ENCODE measurements at places on chromosomes 4 and X. TPM values are rescaled to one million over a fixed set of nuclear protein-coding genes. Genes with fewer than 3 reads are reported as not detected.

Gene RS1
- not detected for total RNA-seq

Gene ADGRG2
- 0.58 TPM for total RNA-seq

Gene CCKAR
- not detected for total RNA-seq

Gene CT45A3
- not detected for total RNA-seq

Gene CXCL1
- not detected for total RNA-seq

Gene TSPAN6
- 53.5 TPM for total RNA-seq

Gene FMR1NB
- not detected for total RNA-seq

Gene TNMD
- not detected for total RNA-seq

Gene IQSEC2
- 11.9 TPM for total RNA-seq

Gene LINC00632
- total RNA-seq = 1.5 TPM

Gene GRIPAP1
- 15.3 TPM for total RNA-seq

Gene RRH
- not detected for total RNA-seq

Gene GLOD5
- total RNA-seq = not detected

Gene SPANXN4
- total RNA-seq = not detected

Gene FAAH2
- not detected for total RNA-seq

Gene ZRSR2
- total RNA-seq = 4.0 TPM

Gene ABCG2
- total RNA-seq = 14.9 TPM

Gene CTAG2
- not detected for total RNA-seq

Gene AGTR2
- total RNA-seq = 0.25 TPM

Gene P2RY4
- total RNA-seq = not detected

Gene PRR32
- total RNA-seq = not detected

Gene DMD
- total RNA-seq = 13.3 TPM

Gene SPANXD
- total RNA-seq = 74.7 TPM

Gene SLC10A6
- 0.27 TPM for total RNA-seq

Gene F8A2
- total RNA-seq = not detected

Gene CTAG1B
- total RNA-seq = not detected

Gene GAB1
- total RNA-seq = 16.8 TPM

Gene SLC6A14
- not detected for total RNA-seq

Gene SAGE1
- not detected for total RNA-seq

All from H4 (cell line).